ENCODE measurements at places on chromosomes 2 and 18. TPM values are rescaled to one million over a fixed set of nuclear protein-coding genes. Genes with fewer than 3 reads are reported as not detected.
A peak's percentile ranks its signal among the peaks of the same experiment; 100 is the strongest.

DNA sequence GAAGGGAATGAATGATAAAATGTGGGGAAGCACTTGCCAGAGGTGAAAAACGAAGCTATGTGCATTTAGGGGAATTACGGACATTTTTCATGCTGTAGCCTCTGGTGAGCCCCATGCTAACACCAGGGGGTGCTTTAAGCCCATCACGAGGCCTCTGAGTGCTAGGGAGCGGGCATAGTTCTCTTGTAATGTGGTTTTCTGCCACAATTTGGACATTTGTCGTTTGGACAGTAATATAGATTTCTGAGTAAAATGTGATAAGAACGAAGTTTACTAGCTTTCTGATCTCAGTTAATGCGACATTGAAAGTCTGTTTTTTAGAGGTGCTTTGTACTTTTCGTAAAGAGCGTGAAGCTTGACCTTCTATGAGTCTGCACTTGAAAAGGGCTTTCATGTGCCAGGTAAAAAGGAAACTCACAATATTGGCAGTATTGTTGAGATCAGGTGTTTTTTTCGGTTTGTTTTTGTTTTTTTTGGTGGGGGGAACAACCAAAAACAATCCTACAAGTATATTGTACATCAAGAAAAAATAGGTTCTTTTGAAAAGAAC lies 50.6 kb downstream of the TRAF3IP1 start:
- DNase-seq: peak; percentile 46

- DNase-seq: no peak
These were observed 118.8 kb downstream of the IKZF2 start for GRCh38 chr2:213032607-213033006.

DNA sequence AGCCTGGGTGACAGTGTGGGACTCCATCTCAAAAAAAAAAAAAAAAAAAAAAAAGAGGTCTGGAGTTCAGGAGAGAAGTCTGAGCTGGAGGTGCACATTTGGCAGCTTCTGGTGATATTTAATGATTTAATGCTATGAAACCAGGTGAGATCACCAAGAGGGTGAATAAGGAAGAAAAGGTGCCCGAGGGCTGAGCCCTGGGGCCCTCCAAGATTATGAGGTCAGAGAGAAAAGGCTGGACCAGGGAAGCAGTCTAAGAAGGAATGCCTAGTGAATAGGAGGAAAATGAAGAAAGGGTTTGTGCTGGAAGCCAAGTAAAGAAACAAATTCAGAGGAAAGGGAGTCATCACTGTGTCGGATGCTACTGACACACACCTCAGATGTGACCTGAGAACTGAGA lies 88.0 kb upstream of the PELI1 start:
- DNase-seq: no peak

GRCh38 chr2:137942037-137942832 lies 22.0 kb upstream of the HNMT start:
- no peak for DNase-seq

DNA sequence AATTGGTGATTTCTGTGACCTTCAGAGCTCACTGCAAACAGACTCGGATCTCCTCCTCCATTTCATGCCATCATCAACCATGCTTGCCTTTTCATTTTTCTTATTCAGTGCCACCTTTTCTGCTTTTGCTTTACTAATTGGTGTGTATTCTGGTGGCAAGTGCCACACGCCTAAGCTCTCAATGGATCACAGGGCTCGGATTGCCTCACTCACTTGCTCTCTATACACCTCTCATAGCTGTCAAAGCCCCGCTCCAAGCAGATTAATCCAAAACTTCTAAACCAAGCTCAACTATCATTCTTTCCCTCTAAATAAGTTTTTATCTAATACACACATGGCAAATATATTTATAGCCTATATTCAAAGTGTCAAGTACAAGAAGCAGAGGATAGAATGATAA lies 86.4 kb downstream of the PLEKHM3 start:
- no peak for DNase-seq

GRCh38 chr2:98240786-98241398 lies 105.4 kb upstream of the CNGA3 start:
- no peak for DNase-seq

GRCh38 chr18:80253871-80254492 lies 6.7 kb upstream of the PARD6G start:
- DNase-seq: no peak

DNA sequence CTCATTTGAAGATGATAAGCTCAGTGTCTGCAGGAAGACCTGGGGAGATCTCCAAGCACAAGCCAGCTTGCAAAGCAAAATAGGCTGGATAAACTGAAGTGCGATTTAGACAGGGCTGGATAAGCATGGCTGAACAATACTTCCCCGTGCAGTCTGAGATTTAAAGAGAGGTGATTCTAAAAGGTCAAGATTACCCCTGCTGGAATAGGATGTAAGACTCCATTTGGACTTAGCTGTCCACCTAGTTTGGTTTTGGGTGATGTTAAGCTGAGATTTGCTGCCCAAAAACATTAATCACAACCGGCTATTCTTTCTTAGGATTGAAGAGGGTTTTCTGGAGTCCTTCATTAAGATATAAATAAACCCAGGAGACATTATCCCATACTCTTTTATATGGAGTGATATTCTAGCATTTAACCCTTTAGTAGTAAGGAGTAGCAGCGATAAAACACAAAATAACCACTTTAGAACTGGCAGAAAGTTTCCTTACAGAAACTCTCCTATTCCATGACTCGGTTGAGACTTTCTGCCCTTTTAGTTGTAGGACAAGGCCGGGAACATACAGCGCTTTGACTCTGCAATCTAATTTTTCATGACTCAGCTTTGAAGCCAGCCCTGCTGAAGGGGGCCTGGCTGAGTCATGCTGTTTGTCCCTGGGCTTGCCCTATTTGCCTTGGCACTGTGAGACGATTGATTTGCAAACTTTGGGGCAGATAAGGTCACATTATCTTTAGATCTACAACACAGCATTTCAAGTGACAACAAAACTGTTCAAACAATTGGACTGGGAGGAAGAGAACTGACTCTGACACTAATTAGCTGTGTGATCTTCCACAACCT lies 238.2 kb downstream of the GCA start:
- peak; percentile 12 for DNase-seq

- peak; percentile 37 for DNase-seq
These were observed 154.1 kb downstream of the SH3BP4 start for GRCh38 chr2:235105821-235106359.

DNA sequence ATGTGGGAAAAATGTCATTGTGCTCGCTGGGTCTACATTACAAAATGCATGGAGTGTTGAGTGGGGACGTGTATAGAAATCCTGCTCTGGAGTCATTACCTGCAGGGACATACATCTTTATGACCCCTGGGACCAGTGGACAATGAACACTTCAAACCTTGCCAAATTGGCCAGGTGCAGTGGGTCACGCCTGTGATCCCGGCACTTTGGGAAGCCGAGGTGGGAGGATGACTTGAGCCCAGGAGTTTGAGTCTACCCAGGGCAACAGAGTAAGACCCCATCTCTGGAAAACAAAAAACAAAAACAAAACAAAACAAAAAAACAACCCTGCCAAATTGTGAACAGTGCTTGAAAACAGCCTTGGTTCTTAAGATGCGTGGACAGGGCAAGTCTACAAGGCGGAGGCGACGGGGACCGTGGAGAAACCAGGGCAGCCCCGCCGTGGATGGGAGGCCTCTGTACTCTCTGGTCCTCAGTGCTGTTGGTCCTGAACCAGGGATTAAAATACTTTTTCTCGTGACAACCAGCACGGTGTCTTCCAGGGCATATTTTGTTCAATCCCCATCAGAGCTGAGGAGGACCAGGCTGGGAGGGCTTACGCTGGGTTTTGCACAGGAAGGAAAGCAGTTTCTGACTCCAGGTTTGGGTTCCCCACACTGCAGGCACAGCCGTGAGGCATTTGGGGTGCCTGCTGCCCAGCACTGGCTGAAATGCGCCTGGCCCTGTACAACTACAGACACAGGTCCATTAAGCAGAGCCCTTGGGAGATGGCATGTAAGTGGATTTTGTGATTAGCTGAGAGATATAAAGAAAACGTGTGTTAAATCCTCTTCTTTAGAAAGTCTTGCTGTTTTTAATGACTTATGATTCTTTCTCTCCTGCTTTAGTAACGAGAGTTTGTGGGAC lies 13.7 kb downstream of the COLEC11 start:
- no peak for DNase-seq

The CENPA gene
- 4.7 TPM for polyA plus RNA-seq

The ALK gene
- 1.5 TPM for polyA plus RNA-seq

The GULP1 gene
- 33.3 TPM for polyA plus RNA-seq

The ABCB11 gene
- 5.3 TPM for polyA plus RNA-seq
